Uterine smooth muscle cell (primary cell): ENCODE measurements at places on chromosomes 2 and 18. TPM values are rescaled to one million over a fixed set of nuclear protein-coding genes. Genes with fewer than 3 reads are reported as not detected.

Gene EVX2
- total RNA-seq: under 0.01 and 0.11 TPM in 2 replicates

Gene SLC19A3
- total RNA-seq: under 0.01 TPM in 2 replicates

Gene TFPI
- total RNA-seq: 66.9 and 121 TPM in 2 replicates

Gene CCDC141
- total RNA-seq: 0.11 TPM in 1 of 2 replicates, not detected in the other

Gene OTOF
- under 0.01 and 0.66 TPM in 2 replicates for total RNA-seq

Gene ACTR3
- total RNA-seq: 367 and 472 TPM in 2 replicates

Gene CDH2
- total RNA-seq: 46.3 and 107 TPM in 2 replicates

Gene STAT1
- total RNA-seq: 90.0 and 109 TPM in 2 replicates

Gene RBM43
- total RNA-seq: 4.8 and 6.7 TPM in 2 replicates

Gene MTCL1
- total RNA-seq: 18.8 and 37.2 TPM in 2 replicates

Gene FTCDNL1
- 1.3 and 4.1 TPM in 2 replicates for total RNA-seq

Gene SERPINB7
- total RNA-seq: 79.4 and 136 TPM in 2 replicates

Gene L3MBTL4
- 0.44 and 1.6 TPM in 2 replicates for total RNA-seq

Gene SYT4
- total RNA-seq: not detected in 2 replicates

Gene LIPG
- total RNA-seq: 18.4 and 29.7 TPM in 2 replicates

Gene UGT1A4
- not detected in 2 replicates for total RNA-seq

Gene UGT1A8
- 0.12 TPM in 1 of 2 replicates, not detected in the other for total RNA-seq

Gene VWC2L
- total RNA-seq: under 0.01 TPM in 1 of 2 replicates, not detected in the other

Gene TRIM43
- total RNA-seq: not detected in 2 replicates

Gene AQP4
- not detected in 2 replicates for total RNA-seq

Gene AMER3
- not detected in 2 replicates for total RNA-seq

Gene HOXD1
- total RNA-seq: not detected in 2 replicates

Gene TMEM237
- total RNA-seq: 37.7 and 44.3 TPM in 2 replicates
